ENCODE measurements at places on chromosomes 2 and 18.

DNA sequence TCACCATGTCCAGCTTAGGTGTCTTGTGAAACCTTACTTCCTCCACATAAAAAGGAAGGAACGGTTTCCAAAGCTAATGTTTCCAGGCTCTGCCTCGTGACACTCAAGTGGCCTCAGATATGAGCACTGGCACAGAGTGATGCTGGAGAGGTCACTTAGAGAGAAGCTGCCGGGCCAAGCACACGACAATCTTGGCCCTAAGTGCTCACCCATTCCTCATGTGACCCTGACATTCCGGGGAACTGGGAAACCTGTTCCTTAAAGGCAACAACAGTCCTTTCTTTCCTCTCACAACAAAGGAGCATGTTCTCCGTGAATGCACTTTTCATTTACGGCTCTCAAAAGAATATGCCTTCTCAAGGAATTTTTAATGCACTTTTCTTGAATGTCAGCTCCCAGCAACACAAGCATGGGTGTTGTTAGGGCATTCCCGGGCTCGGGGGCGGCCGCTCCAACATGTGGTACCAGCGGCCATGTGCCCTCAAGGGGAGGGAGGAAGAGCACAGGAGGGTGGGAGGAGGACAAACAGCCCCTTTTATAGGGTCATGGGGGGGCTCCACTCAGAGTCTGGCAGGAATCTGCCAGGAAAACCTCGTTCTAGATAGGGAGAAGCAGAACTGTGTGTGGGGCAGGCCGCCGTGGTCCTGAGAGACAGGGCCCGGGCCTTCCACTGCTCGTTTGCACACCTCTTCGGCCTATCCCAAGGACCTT is 118.6 kb downstream of the MBP start:
- DNase-seq = no peak

DNA sequence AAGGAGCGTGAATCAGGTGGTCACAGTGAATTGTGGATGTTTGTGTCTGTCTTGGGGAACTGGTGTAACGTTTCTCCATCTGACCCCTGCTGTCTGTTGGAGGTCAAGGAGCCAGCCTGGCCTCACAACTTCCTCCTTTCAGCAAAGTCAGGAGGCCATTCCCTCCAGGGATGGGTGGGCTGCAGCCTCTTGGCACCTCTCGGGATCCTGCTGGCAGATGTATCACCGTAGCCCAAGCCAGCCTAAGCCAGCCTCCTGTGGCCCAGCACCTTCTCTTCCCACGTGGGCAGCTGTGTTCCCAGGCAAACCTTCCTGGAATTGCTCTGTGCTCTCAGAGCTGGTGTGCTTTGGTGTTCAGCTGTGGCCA is 30.5 kb downstream of the HPCAL1 start:
- DNase-seq = peak; percentile 17

DNA sequence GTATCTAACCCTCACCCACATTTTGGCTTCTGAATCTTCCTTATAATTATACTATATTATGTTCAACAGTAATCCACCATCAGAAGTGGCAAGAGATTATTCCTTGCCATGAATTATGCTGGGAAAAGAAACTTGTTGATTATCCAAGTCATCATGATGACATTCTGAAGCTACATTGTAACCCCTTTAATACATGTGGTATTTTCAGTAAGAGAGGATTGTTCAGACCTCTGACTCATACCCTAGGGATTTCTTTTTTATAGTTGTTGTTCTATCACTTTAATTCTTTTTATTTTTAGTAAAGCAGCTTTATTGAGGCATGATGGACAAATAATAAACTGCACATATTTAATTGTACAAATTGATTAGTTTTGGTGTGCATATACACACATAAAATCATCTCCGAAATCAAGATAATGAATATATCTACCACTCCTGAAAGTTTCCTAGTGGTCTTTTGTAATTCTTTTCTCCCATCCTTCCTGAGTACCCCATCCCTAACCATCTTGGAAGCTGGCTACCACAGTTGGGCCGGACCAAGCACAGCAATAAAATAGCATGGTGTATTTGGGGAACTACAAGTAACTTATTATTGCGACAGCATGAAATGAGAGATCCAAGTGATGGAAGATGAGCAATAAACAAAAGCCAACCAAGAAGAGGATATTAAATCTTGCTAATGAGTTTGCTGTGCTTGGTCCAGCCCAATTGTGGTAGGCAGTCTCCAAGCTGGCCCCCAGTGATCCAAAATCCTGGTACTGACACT is 159.9 kb downstream of the BARD1 start:
- no peak for DNase-seq

GRCh38 chr2:31334311-31335026 is 80.1 kb downstream of the XDH start:
- DNase-seq = no peak

DNA sequence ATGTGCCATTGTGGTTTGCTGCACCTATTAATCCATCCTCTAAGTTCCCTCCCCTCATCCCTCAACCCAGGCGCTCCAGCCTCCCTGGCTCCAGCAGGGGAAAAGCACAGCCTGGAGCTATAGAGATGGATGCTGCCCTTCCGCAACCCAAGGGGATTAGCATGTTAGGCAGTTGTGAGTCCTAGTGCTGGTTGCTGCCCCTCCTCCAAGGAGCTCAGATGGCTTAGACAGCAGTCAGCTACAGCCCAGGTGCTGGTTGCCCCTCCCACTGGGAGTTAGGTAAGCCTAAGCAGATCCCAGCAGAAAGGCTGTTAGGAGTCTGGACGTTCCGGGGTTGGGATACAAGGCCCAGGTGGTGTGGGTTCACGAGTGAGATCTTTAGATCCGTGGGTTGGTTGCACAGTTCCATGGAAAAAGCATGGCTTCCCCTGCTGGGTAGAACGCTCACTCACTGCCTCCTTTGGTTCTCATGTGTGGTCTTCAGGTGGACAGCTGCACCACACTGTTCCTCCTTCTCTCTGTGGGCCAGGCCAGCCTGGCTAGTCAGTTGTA is 446.1 kb downstream of the ZNF804A start:
- no peak for DNase-seq

GRCh38 chr2:68413466-68413865 is 48.4 kb downstream of the PLEK start:
- no peak for DNase-seq

GRCh38 chr2:235746257-235746934 is 252.6 kb downstream of the AGAP1 start:
- no peak for DNase-seq

DNA sequence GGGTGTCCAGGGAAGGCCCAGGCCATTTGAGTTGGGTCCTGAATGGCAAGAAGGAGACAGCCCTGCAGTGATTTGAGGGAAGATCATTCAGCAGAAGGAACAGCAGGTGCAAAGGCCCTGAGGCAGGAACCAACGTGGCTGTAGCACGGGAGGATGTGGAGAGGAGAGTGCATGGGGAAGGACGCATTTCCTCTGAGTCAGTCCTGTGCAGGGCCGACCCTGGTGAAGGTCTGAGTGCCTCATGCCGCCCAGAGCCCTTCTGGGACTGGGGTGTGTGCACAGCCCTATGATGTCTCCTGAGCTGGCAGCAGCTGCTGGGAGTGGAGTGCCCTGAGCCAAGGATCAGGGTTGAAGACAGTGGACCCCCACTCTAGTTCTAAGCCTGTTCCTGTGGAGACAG is 17.9 kb upstream of the ARHGEF4 start:
- DNase-seq = no peak

- DNase-seq = no peak
These were observed 147.7 kb downstream of the WDPCP start for GRCh38 chr2:63440612-63441011.

- DNase-seq = no peak
These were observed 98.7 kb downstream of the GRB14 start for GRCh38 chr2:164522561-164522981.

Data from NCI-H524 treated with DMSO at 0.1 percent for 48 hours (cell line).